ENCODE measurements at places on chromosomes 12 and 14.

DNA sequence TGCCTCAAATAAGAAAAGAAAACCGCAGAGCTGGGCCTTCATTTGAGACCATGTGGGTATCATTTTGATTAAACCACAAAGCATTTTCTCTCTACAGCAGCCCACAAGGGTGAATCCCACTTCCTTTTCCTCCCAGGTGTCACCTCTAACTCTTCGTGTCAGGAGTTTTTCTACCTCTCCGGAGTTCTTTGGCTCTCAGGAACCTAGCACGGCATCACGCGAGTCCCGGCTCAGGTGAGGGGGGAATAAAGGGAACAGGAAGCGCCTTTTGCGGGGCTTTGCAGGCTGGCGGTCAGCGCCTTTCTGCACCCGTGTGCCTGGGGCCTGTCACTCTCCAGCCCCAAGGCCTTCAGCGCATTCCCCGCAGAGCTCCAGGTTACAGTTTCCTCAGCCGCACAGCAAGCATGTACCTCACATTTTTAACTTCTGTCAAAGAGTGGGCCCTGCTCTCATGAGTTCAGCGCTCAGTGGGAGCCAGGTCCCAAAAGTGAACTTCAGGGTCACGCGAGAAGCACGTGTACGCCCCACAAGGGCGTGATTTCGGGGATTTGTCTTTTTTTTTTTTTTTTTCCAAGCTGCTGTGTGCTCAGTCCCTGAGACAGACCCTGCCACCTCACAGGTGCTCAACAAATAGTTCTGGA, 740 bp upstream of the PRPF40B start:
- peak overlapping the region; percentile 56 for H3K4me3 ChIP-seq
- no peaks in the 10 kb centered on the region for H3K27me3 ChIP-seq
- H3K36me3 ChIP-seq, result no peaks in the 10 kb centered on the region
- H3K27ac ChIP-seq, result peak overlapping the region; percentile 56

GRCh38 chr12:94590428-94590827, 59.9 kb downstream of the TMCC3 start:
- peaks cover 12% of the 10 kb centered on the region for H3K4me1 ChIP-seq
- no peak for DNase-seq
- H3K36me3 ChIP-seq, result no peaks in the 10 kb centered on the region
- no peak overlapping the region for H3K4me3 ChIP-seq

- peaks cover 50% of the 10 kb centered on the region for H3K36me3 ChIP-seq
- H3K4me3 ChIP-seq, result no peak overlapping the region
- no peaks in the 10 kb centered on the region for H3K27me3 ChIP-seq
- H3K4me1 ChIP-seq, result no peaks in the 10 kb centered on the region
- no peak overlapping the region for H3K27ac ChIP-seq
Observed at GRCh38 chr12:123346946-123347345, 17.7 kb downstream of the SBNO1 start.

- H3K4me1 ChIP-seq, result no peaks in the 10 kb centered on the region
- no peak for DNase-seq
- H3K27me3 ChIP-seq, result no peaks in the 10 kb centered on the region
- no peak overlapping the region for H3K27ac ChIP-seq
Observed at GRCh38 chr14:100096656-100097055, 31.4 kb downstream of the EVL start.

DNA sequence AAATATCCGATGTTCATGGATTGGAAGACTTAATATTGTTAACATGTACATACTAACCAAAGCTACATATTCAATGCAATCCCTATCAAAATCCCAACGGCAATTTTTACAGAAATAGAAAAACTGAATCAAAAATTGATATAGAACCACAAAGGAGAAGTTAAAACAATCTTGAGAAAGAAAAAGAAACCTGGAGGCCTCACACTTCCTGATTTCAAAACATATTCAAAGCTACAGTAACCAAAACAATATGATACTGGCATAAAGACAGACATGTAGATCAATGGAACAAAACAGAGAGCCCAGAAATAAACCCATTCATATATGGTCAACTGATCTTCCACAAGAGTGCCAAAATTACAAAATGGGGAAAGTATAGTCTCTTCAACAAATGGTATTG, 5.4 kb upstream of the PELI2 start:
- DNase-seq, result peak; percentile 22
- H3K36me3 ChIP-seq, result no peaks in the 10 kb centered on the region
- no peak overlapping the region for H3K4me3 ChIP-seq

- H3K27ac ChIP-seq, result no peak within 1 kb of the TSS
- peak; percentile 75 for DNase-seq
- no peaks in the 10 kb centered on the region for H3K27me3 ChIP-seq
- peaks cover 23% of the 10 kb centered on the region for H3K4me1 ChIP-seq
- peak within 1 kb of the TSS; percentile 67 for H3K4me3 ChIP-seq
Observed at GRCh38 chr12:123533672-123534643, at the start of gene RILPL1. Gene RILPL1, minus strand, starts transcription at chr12:123533719. Its CDS starts 237 bp downstream, at chr12:123533482.

DNA sequence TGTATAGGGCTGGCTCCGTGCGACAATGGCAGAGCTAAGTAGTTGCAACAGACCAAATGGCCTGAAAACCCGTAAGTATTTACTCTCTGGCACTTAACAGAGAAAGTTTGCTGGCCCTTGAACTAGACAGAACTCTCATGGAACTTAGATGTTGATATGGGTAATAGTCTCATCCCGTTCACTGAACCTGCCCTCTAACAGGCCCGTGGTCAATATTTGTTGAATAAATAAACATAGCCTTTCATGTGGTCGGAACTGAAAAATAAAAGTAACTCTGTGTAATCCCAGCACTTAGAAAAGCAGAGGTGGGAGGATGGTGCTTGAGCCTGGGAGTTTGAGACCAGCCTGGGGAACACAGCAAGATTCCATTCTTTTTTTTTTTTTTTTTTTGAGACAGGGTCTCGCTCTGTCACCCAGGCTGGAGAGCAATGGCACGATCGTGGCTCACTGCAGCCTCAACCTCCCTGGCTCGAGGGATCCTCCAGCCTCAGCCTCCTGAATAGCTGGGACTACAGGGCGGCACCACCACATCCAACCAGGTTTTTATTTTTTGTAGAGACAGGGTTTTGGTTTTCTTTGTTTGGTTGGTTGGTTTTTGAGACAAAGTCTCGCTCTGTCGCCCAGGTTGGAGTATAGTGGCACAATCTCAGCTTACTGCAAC, 29.7 kb downstream of the KDM2B start:
- no peak overlapping the region for H3K27ac ChIP-seq
- no peak for DNase-seq
- H3K36me3 ChIP-seq, result no peaks in the 10 kb centered on the region
- H3K4me3 ChIP-seq, result no peak overlapping the region
- H3K27me3 ChIP-seq, result no peaks in the 10 kb centered on the region
- H3K4me1 ChIP-seq, result peaks cover 3% of the 10 kb centered on the region

DNA sequence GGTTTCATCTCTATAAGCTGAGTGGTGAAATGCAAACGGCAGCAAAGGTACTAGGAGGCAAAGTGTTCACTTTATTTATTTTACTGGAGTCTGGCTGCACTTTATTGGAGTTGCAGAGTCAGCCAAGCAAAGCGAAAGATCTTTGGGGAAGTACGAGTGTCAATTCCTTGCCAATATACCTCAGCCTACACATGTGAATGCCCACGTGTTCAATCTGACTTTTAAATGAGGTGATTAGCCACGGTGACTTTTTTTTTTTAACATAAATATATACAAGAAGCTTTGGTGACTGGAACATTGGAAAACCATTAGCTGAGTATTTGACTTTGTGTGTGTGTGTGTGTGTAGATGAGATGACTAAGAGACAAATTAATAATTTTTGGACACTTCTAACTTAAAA, 178.8 kb downstream of the NTS start:
- no peak for DNase-seq
- no peaks in the 10 kb centered on the region for H3K36me3 ChIP-seq
- H3K4me3 ChIP-seq, result no peak overlapping the region

DNA sequence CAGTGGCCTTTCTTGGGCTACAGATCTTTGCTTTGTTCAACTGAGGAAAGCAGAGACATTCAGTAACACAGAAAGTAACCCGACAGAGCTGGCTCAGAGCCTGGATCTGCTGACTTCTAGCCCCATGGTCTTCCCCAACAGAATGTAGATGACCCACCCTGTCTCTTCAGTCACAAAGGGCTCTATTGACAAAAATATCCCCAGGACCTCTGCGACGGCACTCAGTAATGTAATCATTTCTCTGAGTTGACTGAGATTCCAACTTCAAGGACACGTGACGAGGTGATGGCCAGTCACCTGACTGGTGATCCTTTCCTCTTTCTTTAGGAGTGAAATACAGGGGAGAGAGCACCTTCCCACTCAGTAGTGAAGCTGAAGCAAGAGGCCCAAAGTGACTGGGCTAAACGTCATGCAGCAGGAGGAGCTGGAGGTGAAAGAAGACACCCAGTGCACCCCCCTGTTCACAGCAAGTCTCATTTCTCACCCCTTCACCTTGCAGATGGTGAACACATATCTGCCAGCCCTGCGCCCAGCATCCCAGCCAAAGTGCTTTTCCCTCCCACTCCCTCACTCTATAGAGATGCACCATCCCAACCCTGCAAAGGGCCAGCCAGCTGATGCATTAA, 179.2 kb upstream of the EGLN3 start:
- no peaks in the 10 kb centered on the region for H3K27me3 ChIP-seq
- H3K4me3 ChIP-seq, result no peak overlapping the region
- H3K27ac ChIP-seq, result no peak overlapping the region

GRCh38 chr14:105029402-105029801, 8.5 kb upstream of the CDCA4 start:
- no peak overlapping the region for H3K4me3 ChIP-seq
- H3K36me3 ChIP-seq, result no peaks in the 10 kb centered on the region
- DNase-seq, result no peak
- peaks cover 6% of the 10 kb centered on the region for H3K4me1 ChIP-seq

DNA sequence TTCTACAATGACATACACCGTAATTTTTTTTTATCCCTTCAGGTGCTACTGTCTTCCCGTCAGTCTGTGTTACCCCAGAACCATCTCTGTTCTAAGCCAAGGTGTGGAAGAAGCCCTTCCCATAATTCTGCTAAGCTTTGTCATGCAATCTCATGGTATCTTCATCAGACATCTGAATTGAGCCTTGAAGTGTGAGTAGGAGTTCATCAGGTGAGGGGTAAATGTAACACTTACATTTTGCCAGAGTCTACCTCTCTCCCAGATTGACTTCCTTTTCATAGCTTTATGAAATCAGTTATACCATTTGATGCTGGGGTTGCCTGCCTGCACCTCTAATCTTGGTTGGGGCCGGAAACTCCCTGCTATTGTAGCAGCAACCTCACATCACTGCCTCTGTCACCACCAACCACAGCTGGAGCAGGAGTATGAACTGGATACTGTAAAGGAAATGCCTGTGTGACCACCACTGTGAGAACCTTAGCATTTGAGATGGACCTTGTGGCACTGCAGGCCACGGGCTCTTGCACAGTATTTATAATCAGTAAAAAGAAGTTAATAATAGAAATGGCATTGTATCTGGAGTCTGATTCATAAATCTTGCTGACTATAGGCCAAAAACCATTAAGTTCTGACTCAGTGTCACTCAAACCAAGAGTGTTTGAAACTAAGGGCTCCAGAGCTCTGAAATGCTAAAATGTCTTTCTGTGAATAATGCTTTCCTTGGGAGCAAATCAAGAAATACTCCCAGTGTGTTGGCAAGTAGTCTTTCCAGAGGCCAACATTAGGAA, 58.7 kb upstream of the STK38L start:
- no peaks in the 10 kb centered on the region for H3K4me1 ChIP-seq
- no peaks in the 10 kb centered on the region for H3K36me3 ChIP-seq
- no peak for DNase-seq
- H3K4me3 ChIP-seq, result no peak overlapping the region

DNA sequence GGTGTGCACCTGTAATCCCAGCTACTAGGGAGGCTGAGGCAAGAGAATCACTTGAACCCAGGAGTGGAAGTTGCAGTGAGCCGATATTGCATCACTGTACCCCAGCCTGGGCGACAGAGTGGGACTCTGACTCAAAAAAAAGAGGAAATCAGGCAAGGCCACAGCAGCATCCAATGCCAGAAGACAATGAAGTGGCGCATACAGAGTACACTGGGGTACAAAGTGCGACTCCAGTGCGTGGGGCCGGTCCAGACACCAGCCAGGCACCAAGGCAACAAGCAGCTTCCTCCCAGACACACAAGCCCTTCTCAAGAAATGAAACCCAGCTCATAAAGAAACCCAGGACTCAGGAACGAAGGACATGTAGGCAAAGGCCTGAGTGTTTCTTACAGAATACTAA, 28.2 kb downstream of the TTC7B start:
- H3K36me3 ChIP-seq, result no peaks in the 10 kb centered on the region
- no peaks in the 10 kb centered on the region for H3K4me1 ChIP-seq
- H3K27me3 ChIP-seq, result no peaks in the 10 kb centered on the region

- H3K4me1 ChIP-seq, result peaks cover 54% of the 10 kb centered on the region
- no peak for DNase-seq
- H3K4me3 ChIP-seq, result no peak overlapping the region
- no peaks in the 10 kb centered on the region for H3K27me3 ChIP-seq
- H3K27ac ChIP-seq, result no peak overlapping the region
- H3K36me3 ChIP-seq, result peaks cover 28% of the 10 kb centered on the region
Observed at GRCh38 chr14:102911991-102912761, 10.3 kb upstream of the AMN start.

- no peaks in the 10 kb centered on the region for H3K27me3 ChIP-seq
- no peaks in the 10 kb centered on the region for H3K36me3 ChIP-seq
- H3K4me3 ChIP-seq, result no peak overlapping the region
- H3K4me1 ChIP-seq, result no peaks in the 10 kb centered on the region
- no peak overlapping the region for H3K27ac ChIP-seq
- no peak for DNase-seq
Observed at GRCh38 chr12:43338848-43339526, 213.0 kb downstream of the ADAMTS20 start.

- no peak overlapping the region for H3K27ac ChIP-seq
- H3K27me3 ChIP-seq, result no peaks in the 10 kb centered on the region
- H3K4me3 ChIP-seq, result no peak overlapping the region
- DNase-seq, result no peak
- no peaks in the 10 kb centered on the region for H3K36me3 ChIP-seq
Observed at GRCh38 chr12:93056971-93057535, 128.0 kb upstream of the EEA1 start.

GRCh38 chr12:122422730-122423257, 325 bp upstream of the CLIP1 start:
- H3K4me3 ChIP-seq, result peak overlapping the region; percentile 51
- no peaks in the 10 kb centered on the region for H3K36me3 ChIP-seq
- DNase-seq, result peak; percentile 52
- peaks cover 39% of the 10 kb centered on the region for H3K4me1 ChIP-seq

GRCh38 chr12:122123051-122123760, 44.6 kb downstream of the MLXIP start:
- peaks cover 10% of the 10 kb centered on the region for H3K4me1 ChIP-seq
- DNase-seq, result peak; percentile 82
- peaks cover 17% of the 10 kb centered on the region for H3K36me3 ChIP-seq
- no peak overlapping the region for H3K27ac ChIP-seq
- H3K4me3 ChIP-seq, result no peak overlapping the region

GRCh38 chr12:48643011-48643410, 39.0 kb downstream of the KANSL2 start:
- H3K36me3 ChIP-seq, result peaks cover 22% of the 10 kb centered on the region
- H3K27me3 ChIP-seq, result no peaks in the 10 kb centered on the region
- H3K4me1 ChIP-seq, result no peaks in the 10 kb centered on the region

DNA sequence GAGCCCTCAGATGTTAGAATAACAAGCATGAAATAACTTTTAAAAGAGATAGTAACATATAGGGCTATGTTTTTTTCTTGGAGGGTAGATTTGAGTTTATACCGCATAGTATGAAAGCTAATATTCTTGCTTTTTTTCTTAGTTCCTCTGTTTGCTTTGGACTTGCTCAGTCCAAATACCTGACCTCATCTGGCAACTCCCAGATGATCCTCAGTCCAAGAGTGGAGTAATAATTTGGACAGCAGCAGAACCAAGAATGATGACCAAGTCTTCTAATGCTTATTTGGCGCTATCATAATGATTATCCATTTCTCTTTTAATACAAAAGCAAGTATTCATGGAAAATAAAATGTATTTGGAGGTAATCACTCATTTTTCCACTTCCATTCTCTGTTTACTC, 45.6 kb downstream of the GUCY2C start:
- no peaks in the 10 kb centered on the region for H3K27me3 ChIP-seq
- no peak overlapping the region for H3K27ac ChIP-seq
- H3K4me1 ChIP-seq, result no peaks in the 10 kb centered on the region
